Aorta (tissue), 5 donors: ENCODE measurements at places on chromosomes 7 and 10.
A peak's percentile ranks its signal among the peaks of the same experiment; 100 is the strongest.

DNA sequence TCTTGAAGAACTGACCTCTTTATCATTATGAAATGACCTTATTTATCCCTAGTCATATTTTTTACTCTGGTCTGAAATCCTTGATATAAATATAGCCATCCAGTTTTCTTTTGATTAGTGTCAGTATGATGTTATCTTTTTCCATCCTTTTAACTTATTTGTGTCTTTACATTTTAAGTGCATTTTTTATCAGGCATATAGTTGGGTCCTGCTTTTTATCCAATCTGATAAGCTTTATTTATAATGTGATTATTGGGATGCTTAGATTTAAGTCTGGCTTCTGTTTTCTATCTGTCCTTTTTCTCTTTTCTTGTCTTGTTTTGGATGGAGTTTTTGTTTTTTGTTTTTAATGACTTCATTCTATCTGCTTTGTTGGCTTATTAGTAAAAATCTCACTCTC is 119.2 kb downstream of the ARHGAP22 start:
- no peak for DNase-seq

- DNase-seq: no peak
These were observed 270.0 kb upstream of the PPP2R2D start for GRCh38 chr10:131630772-131631258.

- DNase-seq: no peak
These were observed 45.3 kb downstream of the ZNF777 start for GRCh38 chr7:149415391-149416071.

- peak; percentile 73 for DNase-seq
These were observed 14.5 kb upstream of the PAX2 start for GRCh38 chr10:100730725-100731406.

GRCh38 chr7:44112997-44113763 is 9.0 kb downstream of the AEBP1 start:
- peak; percentile 75 for DNase-seq

GRCh38 chr10:3666525-3667302 is 118.3 kb downstream of the KLF6 start:
- DNase-seq: no peak

DNA sequence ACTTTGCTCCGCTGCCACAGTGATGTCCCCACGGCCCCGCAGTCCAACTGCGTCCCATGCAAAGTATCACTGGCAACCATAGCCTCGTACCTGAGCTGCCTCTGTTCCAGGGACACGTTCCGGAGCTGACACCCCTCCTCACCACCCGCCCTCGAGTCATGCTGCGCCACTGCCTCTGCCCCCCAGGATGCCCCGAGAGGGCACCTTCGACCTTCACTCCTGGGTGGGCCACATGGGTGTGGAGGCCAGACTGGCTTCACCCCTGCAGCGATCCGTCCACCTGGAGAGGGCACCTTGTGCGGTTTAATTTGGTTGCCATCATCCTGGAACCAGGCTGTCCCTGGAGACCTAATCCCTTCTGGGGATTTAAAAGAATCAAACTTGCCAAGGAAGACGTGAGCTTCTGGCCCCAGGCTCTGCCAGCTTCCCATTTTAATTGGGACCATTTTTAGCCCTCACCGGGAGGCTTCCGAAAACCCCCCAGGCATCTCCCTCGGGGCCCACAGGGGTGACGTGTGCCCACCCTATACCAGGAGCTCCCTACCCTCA is 19.2 kb upstream of the TNRC18 start:
- no peak for DNase-seq

- peak; percentile 78 for DNase-seq
These were observed 339.0 kb downstream of the RNLS start for GRCh38 chr10:88243836-88244730.

DNA sequence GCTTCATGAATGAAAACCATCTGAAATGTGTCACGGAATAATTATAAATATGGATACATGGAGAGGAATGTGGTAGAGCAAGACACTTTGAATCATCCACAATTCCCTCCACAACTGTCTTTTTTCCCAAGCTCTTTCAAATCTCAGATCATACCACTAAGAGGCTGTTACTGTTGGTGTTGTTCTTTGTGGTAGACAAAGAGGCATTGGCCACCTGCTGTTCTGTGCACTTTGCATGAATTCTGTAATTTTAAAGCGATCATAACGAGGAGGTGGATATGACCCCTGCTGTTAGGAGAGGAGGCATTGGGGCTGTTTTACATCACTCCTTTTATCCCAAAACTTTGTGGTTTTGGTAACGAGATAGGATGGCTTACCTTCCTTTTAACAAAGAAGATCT is 141.2 kb upstream of the KLF6 start:
- DNase-seq: no peak

DNA sequence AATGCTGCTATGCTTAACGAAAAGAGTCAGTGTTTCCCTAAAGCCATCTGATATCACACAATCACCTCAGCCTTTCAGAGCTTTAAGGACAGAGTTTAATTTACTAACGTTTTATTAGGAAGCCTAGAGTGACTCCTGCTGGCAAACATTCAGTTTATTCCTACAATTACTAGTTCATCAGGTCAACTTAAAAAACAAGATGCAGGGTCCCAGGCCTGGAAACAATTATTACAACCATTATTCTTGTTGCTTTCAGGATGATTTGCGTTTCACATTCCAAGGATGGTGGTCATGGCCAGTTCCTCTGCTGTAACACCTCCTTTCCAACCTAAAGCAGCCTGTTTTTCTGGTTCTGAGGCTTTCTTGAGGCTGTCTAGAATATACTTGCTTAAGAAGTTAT is 1.5 kb upstream of the FAM53B start:
- no peak for DNase-seq
